Activated T-cell treated with anti-CD3 and anti-CD28 coated beads, Interleukin-2, amount 50 U/mL, for 4 hours (primary cell): ENCODE measurements at places on chromosomes 4 and X.

DNA sequence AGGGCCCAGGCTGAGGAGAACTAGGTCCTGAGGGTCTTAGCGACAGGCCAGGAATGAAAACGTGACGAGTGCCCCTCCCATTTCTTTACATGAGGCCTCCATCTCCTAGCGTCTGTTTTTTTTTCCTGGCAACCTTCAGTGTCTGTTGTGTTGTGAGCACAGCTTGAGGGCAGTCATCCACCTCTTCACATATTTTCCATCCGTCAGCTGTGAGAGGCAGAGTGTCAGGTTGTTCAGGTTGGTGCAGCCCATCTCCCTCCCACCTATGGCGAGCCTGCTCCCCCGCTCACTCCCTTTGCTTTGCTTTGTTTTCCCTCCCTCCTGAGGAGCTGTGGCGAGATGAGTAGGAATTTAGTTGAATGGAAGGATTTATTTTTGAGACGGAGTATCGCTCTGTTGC, 51.7 kb upstream of the CHRNA9 start:
- DNase-seq, result peak; percentile 43

DNA sequence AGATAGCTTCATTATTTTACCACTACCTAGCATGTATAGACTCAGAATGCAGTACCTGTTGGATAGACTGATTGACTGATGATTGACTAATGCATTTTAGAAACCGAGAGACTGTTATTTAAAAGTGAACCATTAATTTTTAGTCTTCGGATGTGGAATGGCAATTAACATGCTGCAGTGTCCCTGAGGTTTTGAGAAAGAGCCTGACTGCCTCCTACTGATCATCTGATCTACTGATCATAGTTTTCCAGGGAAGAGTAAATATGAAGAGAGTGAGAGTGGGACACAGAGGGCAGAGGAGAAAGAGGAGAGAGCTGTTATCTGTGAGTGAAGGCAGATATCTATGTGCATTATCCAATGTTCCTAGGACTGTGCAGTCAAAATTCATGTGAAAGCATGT, 764.7 kb downstream of the TRIML1 start:
- no peak for DNase-seq

DNA sequence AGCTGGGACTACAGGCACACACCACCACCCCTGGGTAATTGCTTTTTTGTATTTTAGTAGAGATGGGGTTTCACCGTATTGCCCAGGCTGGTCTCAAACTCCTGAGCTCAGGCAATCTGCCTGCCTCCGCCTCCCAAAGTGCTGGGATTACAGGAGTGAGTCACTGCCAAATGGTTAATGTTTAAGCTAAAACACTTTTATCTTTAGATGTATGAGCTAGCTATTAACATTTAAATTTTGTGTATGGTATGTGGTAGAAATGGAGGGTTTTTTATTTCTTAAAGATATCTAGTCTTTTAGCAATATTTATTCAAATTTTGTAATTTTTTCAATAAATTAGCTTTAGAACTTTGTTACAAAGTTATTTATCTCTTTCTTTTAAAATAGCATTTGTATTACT, 1659.8 kb upstream of the ADGRL3 start:
- DNase-seq, result no peak

DNA sequence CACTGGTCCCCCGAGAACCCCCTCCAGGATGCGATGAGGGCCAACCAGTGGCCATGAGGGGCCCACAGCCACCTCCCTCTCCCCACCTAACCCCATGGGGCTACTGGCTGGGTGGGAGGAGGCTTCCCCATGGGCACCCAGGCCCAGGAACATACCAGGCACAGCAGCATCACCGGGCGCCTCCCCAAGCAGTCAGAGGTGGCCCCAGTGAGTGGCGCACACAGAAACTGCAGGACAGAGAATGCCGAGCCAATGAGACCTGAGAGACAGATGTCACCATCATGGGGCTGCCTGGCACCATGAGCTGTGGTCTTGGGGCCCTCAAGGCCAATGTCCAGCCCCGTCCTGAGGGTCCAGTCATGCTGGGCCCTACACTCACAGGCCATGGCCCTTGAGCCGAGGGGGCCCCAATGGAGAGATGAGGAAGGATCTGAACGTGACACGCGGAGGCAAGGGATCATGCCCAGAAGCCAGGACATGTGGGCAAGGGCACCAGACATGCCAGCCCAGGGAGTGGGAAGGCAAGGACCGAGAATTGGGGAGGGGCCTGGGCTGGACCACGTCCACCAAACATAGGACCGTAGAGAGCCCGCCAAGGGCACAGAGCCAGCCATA, 30.1 kb downstream of the NOP14 start:
- no peak for DNase-seq

DNA sequence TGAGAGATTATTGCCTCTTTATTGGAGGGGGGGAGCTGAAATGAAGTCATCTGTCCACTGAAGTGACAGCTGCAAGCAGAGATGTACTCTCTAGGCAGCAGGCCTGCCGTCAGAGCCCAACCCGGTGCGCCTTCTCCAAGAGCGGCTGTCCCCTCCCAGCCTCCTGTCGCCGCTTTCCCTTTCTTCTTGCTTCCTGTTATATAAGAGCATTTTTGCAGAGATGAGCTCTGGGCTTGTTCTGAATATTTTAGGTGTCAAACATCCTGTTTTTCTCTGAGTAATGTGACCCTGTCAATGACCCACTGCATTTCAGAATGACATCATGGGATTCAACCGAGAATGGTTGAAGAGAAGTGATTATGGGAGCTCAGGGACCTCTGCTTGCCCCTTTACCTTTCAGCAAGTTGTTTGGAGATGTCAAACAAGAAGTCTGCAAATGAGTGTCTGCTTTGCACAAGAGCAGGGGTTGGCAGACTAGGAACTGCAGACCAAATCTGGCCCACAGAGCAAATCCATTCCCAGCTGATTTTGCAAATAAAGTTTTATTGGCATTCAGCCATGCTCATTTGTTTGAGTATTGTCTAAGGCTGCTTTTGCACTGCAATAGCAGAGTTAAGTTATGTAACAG, 79.9 kb downstream of the SLC9A6 start:
- no peak for DNase-seq

DNA sequence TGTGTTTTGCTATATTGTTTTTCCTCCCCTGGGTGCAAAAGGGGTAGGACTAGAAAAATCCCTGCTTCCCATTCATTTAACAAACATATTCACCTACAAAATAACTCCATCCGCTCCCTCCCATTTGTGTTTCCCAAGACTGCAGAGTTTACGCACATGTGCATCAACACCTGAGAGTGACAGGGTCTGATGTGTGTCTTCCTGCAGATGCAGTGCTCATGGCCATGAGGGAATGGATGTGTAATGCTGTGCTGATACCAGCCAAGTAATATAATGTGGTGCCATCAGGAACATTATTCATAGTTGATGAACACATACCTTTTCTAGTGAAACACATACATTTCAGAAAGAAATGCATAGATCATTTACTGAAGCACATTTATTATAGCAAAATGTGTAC, 83.2 kb downstream of the CXXC4 start:
- no peak for DNase-seq

GRCh38 chrX:33032700-33033099, 178.6 kb downstream of the DMD start:
- DNase-seq, result no peak

DNA sequence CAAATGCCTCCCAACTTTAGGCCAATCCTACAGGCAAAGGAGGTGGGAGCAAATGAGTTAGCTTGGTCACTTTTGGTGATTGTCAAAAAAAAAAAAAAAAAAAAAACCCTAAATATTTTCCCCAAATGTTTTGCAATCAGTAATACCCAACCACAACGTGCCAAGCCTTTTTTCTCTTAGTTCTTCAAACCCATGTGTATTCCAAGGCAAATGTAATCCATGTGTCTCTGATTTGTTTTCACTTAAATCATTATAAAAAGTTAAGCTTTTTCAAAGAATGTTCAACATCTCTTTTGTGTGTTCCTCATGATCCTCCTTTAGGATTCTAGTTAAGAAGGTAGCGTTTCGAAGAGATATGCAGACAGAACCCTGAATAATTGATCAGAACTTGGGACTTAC, 328.4 kb downstream of the PAPSS1 start:
- no peak for DNase-seq

- DNase-seq, result no peak
Measured at GRCh38 chr4:107072836-107073736, 37.0 kb upstream of the DKK2 start.

GRCh38 chrX:83535417-83536196, 27.5 kb downstream of the POU3F4 start:
- DNase-seq, result no peak
